ENCODE measurements at places on chromosomes 4 and X.

DNA sequence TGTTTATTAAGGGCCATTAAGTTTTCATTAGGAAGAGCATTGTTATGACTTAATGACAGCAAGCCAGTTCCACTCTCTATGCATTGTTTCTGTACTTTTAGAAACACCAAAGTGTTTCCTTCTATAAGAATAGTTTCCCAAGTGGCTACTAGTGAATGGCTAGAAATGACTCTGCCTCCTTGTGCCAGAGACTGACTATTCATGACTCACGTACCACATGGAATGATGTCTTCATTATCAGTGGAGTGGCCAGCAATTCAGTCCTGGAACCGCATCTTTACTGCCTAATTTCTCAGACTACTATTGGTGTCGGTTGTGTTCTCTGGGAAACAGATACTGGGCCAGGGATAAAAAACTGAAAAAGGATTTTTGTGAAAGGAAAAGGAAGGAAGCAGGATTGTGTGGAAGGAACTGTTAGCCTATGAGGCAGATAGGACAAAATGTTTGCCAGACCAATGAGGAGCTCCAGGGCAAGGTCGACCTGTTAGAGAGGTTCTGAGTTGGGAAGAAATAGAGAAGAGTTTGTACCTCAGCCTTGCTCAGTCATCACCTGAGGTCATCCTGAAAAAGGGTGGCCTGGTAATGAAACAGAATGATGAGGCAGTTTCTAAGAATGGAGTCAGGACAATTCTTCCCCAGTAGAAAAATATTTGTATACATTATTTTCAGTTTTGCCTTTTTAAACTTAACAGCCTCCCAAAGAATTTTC lies 218.6 kb downstream of the SPCS3 start:
- peak; percentile 95 for DNase-seq

DNA sequence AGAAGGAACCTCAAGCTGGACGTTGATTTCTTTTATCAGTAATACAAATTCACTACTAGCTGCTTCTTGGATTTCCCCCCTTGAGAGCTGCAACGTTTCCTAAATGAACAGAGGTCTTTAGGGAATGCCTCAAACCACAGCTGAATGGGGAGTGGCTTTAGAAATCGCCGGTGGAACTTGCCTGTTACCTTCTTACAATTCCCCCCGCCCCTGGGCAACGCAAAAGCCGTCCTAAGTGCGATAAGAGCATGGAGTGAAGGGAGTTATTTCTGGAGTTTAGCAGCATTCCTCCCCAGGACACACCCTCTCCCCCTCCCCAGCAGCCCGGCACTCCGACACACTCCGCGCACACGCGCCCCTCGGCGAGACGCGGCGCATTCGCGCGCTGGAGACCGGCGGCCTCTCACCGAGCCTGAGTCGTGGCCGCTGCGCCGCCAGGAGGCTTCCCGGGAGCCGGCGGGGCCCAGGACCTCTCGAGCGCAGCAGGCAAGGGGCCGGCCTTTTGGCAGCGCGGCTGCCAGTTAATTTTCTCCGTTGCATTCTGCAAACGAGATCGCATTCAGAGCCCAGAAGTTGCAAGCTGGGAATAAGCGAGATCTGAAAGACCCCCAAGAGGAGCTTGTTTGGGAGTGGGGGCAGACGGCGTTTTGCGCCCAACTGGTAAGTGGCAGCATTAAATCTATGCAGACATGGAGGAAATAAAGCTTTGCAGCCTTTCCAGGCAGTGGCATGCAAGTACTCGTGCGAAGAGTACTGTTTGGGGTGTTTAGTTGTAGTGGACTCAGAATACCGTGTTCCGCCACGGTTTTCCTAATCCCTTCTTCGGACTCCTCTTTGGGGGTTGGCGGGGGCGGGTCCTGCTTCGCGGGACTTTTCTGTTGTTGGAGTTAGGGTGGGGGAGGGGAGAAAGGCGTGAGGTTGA lies 134.7 kb downstream of the PALLD start:
- DNase-seq, result peak; percentile 54

GRCh38 chr4:48380583-48381167 lies 39.3 kb downstream of the SLAIN2 start:
- DNase-seq, result no peak

DNA sequence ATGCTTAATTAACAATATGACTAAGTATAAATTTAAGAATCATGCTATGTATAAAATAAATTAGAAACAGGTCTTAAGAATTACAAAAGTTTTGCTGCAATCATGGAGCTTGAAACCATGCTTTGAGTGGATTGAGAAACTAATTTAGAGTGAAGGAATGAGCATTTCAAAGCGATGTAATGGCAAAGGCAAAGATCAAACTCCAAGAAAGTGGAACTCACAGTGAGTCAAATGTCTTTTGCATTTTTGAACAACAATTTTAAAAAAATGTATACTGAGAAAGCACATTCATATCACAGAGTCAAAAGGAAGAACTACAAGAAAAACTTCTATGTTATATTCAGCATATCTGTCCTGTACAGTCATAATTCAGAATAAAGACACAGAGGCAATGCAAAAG lies 6.6 kb downstream of the GPRIN3 start:
- no peak for DNase-seq

DNA sequence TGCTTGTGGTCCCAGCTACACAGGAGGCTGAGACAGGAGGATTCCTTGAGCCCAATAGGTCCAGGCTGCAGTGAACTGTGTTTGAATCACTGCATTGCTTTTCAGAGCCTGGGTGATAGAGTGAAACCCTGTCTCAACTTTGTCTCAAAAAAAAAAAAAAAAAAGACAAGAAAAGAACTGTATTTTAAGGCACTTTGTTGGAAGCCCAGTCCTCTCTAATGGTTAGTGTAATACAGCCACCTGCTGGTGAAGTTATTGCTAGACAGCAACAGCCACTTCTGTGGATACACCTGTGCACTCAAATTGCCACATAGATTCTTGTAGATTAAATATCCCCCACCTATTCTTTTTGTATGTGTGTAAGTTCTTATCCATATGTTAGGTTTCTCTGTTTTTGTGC lies 10.1 kb upstream of the FGG start:
- peak; percentile 67 for DNase-seq

DNA sequence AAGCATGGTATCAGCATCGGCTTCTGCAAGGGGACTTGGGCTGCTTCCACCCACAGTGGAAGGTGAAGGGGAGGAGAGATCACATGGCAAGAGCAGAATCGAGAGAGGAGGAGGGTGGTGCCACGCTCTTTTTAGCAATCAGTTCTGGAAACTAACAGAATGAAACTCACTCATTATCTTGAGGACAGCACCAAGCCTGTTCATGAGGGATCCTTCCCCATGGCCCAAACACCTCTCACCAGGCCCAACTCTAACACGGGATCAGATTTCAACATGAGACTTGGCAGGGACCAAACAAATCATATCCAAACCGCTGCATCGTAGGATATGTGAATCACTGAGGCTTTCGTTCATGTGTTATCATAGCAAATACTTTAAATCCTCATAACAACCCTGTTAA lies 125.5 kb downstream of the GPC3 start:
- DNase-seq, result peak; percentile 54

GRCh38 chrX:42978655-42979379 lies 200.9 kb upstream of the PPP1R2C start:
- no peak for DNase-seq

- DNase-seq, result no peak
Observed at GRCh38 chr4:176052744-176053143, 12.9 kb upstream of the WDR17 start.

DNA sequence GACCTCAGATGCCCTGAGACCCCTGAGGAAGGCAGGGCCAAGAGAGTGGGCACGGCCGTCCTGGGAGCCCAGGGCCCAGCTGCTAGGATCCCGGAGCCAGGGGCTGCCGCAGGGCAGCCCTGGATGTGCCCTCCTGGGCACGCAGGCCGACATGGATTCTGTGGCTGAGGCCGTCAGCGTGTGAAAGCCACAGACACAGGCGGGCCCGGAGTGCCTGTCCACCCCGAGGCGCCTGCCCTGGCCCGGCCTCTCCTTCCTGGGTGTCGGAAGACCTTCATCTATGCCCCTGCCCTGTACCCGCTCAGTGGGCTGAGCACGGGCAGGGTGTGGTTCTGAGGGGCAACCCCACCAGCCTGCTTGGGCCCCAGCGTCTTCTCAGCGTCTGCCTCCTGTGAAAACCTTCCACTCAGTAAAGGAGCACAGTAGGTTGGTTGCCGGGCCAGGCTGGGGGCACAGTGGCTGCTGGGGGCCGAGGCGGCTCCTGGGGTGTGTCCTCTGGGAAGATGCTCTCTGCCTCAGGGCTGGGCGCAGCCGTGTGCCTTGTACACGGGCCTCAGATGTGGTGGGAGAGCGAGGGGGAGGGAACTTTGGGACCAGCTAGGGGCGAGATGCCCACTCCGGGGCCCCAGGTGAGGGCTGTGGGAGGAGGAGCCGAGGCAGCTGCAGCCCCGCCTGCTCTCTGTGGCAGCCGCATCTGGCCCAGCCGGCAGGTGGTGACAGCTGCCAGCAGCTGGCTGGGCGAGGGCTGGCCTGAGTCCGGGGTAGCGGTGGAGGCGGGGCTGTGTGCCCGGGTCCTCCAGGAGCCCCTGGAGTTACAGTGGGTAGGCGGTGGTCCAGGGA lies 20.8 kb downstream of the FGFRL1 start:
- no peak for DNase-seq

DNA sequence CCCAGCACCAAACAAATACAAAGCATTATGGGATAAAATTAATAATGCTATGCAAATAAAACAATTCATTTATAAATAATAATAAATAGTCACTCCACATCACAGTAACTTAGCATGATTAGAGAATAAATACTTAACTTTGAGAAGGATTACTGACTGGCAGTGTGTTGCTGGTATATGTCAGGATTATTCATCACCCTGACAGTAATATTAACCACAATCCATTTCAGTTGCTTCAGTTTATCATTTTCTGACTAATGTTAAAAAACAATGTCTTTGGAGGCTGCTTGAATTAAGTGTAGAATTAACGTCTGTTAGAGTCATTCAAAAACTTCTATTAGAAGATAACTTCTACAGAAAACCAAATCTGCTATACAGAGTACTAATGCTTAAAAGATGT lies 124.1 kb upstream of the MAB21L2 start:
- no peak for DNase-seq

- peak; percentile 52 for DNase-seq
Observed at GRCh38 chr4:88660446-88661294, 37.0 kb downstream of the NAP1L5 start.

DNA sequence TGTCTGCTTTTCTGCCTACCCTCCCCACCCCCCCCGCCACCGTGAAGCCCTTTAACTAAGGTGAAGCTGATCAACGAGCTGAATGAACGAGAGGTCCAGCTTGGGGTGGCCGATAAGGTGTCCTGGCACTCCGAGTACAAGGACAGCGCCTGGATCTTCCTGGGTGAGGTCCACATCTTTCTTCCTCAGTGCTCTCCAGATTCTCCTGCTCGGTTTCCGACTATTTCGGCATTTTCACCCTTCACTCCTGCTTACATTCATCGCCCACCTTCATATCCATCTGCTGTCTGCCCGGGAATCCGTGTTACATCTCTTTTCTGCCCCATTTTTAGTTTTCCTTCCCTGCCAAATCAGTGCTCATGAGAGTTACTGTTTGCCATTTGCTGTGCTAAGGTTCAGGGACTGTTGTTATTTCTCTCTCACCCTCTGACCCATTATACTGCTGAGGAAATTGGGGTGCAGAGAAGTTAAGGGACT lies 459 bp downstream of the RBMX2 start:
- no peak for DNase-seq

DNA sequence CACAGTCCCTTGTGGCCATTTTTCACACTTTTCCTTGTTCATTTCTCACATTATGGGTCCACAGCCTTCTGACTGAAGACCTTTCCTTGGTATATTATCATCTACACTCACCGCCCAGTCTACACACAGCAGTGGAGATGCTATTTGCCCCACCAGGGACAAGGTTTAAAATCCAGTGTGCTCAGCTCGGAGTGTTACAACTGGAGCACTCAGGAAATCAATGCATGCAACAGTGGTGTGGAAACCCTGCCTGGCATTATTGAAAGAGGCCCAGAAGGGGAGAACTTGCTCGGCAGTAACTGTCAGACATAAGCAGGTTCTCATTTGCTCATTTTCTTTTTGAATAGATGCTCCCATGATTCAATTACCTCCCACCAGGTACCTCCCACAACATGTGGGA lies 340.9 kb downstream of the DHRSX start:
- no peak for DNase-seq

DNA sequence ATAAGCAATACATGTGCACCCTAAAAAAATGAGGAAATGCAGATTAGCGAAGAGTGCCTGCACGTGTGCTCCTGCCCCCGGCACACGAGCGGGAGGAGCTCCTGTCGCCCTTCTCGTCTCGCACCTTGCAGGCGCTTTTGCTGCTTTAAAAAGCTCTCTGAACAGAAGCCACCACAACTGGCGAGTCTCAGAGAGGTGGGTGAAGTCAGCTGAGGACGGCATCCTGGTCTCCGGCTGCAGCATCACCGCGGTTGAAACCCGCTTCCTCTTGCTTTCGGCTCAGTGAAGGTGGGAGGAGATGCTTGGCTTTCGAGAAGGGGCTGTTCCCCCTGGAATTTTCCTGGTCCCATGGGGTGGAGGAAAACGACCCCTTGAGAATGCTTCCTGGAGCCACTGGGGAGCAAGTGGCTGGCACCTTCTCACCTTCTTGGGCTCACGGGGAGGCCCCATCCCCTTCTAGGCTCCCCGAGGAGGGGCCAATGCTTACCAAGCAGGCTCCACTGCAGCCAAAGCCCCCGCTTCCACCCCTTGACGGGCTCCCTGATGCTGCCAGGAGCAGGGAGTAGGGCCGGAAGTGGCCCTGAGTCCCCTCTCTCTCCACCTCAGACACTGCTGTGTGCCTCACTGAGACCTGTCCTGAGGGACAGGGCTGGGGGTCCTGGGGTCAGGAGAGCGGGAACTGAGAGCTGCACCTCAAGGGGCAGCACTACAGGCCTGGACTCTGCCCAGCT lies 29.2 kb upstream of the MXD4 start:
- DNase-seq, result no peak

DNA sequence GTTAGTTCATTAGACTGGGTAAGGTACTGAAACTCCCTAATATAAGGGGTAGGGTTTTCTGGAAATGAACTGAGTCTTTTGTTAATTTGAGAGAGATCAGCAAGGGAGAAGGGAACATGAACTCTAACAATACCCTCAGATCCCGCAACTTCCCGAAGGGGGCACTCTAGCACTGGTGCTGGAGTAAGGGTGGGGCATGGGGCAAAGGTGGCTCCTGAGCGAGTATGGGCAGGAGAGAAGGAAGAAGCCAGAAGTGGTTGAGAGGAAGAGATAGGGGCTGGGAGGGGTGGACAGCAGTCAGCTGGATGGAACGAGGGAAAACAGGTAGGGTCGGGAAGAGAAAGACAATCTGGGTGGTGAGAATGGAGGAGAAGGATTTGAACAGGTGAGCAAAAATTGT lies 183.2 kb upstream of the MAGEE2 start:
- DNase-seq, result no peak

DNA sequence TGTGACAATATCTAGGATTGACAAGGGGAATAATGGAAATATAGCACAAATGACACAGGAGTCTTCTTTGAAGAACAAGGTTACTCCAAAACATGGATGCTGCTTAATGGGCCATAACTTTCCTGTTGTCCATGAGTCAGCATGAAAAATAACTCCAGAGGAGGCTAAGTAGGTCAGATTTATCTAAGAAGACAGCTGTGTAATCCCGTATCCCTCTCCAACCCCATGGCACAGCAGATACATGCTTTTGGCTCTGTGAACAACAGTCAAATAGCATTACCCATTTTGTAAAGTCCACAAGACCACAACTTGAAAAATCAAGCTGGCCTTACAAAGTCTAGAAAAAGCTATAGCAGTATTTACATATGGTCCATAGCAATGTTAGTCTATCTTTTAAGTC lies 2.1 kb upstream of the TMEM131L start:
- DNase-seq, result peak; percentile 54

GRCh38 chr4:181431006-181431405 lies 812.2 kb upstream of the TENM3 start:
- DNase-seq, result no peak

GRCh38 chr4:144410230-144410783 lies 235.6 kb upstream of the HHIP start:
- no peak for DNase-seq

Data from fibroblast of lung (primary cell).